ENCODE measurements at places on chromosomes 4 and X. TPM values are rescaled to one million over a fixed set of nuclear protein-coding genes. Genes with fewer than 3 reads are reported as not detected.

The TSPAN6 gene
- total RNA-seq: 10.2 TPM

The CHIC1 gene
- total RNA-seq: 14.0 TPM

The KDR gene
- total RNA-seq: 20.9 TPM

The PASD1 gene
- not detected for total RNA-seq

The PAGE4 gene
- total RNA-seq: not detected

The GYG2 gene
- 1.6 TPM for total RNA-seq

The SMARCA5 gene
- total RNA-seq: 31.9 TPM

The MAGEE2 gene
- 0.37 TPM for total RNA-seq

The ASB11 gene
- total RNA-seq: 45.0 TPM

The F8A2 gene
- total RNA-seq: not detected

The MAGEA2 gene
- total RNA-seq: not detected

The ZFP42 gene
- not detected for total RNA-seq

The SPOCK3 gene
- total RNA-seq: not detected

The HCFC1 gene
- 32.1 TPM for total RNA-seq

The LRBA gene
- total RNA-seq: 29.9 TPM

The H2BW2 gene
- not detected for total RNA-seq

The KCNIP4 gene
- 0.86 TPM for total RNA-seq

The SCOC gene
- total RNA-seq: 98.1 TPM

All from right cardiac atrium (tissue), 5 donors.